Foreskin melanocyte (primary cell): ENCODE measurements at places on chromosomes 12 and 14.

- DNase-seq, result no peak
These were observed 21.0 kb upstream of the MDM2 start for GRCh38 chr12:68786929-68787328.

GRCh38 chr12:109186993-109187653, 70.7 kb downstream of the ACACB start:
- no peak for DNase-seq

- DNase-seq, result no peak
These were observed 37.0 kb upstream of the TMEM263 start for GRCh38 chr12:106918746-106919145.

DNA sequence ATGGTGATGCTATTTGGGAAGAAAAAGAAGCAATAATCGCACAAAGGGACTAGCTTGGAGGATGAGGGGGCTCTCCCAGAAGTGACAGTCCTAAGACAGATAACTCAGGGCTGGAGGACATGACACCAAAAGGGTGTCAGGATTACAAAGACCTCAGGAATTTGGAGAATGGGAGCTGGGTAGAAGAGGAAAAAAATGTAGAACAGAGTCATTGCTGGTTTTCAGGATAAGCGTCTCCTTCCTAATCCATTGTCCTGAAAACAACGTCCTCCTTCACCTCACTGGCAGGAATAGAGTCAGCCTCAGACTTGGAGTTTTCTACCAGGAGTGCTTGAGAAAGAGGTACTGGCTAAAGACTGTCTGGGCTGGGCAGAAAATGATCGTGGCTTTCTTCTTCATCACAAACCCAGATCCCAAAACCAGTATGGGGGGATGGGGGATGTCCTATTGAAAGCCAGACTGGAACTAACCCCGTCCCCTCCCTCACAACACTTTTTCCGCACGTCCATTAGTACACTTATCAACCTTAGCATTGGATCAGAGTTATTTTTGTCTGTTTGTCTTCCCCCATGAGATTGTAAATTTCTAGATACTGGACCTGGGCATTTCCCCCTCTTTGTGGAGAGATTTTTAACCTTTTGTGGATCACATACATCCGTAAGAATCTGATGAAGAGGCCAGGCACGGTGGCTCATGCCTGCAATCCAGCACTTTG, 14.3 kb downstream of the B4GALNT3 start:
- no peak for DNase-seq

DNA sequence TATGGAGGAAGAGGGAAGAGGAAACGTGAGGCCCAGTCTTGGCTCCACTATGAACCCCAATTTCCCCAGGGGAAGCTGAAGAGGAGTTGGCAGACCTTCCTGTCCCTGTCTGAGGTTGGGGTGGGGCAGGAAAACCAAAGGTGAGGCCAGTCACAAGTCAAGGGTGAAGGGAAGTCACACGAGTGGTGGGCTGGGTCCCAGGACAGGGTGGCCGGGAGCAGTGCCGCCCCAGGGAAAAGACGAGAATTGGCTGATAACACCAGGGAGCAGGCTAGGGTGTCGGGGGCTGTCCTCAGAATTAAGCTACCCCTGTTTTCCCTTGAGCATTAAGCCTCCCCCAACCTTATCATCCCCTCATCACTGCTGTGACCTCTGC, 3.1 kb downstream of the VDR start:
- no peak for DNase-seq

- no peak for DNase-seq
These were observed 91.9 kb upstream of the LMNTD1 start for GRCh38 chr12:25644979-25645378.

GRCh38 chr12:109753054-109753401, 39.4 kb downstream of the FAM222A start:
- DNase-seq, result no peak

DNA sequence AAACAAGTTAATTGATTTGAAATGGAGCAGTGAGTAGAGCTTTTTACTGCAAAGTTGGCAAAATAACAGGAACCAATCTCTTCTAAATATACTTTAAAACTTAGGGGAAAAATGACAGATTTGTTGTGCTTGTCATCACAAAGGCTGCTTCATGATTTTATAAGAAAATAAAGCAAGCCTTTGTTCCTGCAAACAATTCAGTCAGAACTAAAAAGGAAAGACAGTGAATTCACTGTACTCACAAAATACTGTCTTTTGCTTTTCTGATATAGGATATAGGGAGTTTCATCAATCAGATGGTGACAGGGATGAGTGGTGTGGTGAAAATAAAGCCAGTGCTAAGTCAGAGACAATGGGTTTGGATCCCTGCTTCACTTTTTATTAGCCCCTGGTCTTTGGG, 126.0 kb downstream of the HELB start:
- peak; percentile 75 for DNase-seq

DNA sequence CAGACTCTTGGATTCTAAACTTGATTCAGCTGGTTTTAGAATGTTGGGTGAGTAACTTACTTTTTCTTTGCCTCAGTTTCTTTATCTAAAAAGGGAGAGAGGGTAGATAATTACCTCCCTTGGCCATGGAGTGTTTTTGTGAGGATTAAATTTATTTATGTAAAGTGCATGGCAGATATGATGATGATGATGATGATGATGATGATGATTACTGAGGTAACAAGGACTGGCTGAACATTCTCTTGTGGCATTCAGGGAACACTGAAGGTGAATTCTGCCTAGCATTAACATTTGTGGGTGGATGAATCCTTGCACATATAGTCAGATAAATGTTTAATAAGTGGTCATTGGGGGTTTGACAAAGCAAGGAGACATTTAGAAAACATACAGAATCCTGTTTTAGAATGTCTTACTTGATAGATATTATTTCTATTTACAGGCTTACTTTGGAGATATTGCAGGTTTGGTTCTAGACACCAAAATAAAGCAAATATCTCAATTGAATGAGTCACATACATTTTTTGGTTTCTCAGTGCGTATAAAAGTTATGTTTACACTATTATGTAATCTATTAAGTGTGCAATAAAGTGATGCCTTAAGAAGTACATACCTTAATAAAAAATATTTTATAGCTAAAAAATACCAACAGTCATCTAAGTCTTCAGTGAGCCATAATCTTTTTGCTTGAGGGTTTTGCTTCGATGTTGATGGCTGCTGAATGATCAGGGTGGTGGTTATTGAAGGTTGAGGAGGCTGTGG, 123.2 kb downstream of the SNAPC1 start:
- no peak for DNase-seq

DNA sequence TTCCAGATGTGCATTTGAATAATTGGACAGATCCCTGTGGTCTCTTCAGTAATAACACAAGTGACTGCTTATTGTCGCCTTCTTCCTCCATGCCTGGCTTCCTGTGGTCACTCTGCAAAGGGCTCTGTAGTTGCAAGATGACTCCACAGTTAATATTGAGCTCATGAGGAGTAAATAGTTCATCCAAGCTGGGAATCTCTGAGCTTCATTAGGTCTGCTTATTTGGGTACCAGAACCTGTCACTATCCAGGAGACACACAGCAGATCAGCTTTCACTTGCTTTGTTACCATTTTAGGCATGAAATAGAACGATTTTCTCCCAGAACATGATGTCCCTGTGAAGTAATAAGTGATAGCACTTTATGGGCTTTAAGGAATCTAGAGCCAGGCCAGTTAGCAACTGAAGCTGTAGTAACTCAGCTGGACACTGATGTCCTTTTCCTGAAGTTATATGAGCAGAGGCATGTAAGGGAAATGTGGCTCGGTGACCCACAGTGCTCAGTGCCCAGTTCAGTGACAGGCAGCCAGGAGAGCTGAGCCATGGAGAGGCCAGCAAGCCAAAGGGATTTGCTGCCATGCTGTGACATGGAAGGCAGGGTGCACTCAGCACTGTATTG, 50.1 kb downstream of the CRADD start:
- no peak for DNase-seq

DNA sequence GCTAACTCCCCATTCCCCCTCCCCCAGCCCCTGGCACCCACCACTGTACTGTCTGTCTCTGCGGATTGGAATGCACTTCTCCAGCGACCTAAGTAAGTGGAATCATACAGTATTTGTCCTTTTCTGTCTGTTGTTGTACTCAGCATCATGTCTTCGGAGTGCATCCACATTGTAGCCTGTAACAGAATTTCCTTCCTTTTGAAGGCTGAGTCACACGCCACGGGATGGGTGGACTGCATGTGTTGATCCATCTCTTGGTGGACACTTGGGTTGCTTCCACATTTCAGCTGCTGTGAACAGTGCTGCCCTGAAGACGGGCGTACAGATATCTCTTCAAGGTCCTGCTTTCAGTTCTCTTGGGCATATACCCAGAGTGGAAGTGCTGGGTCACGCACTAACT, 34.4 kb downstream of the DDX51 start:
- DNase-seq, result no peak

DNA sequence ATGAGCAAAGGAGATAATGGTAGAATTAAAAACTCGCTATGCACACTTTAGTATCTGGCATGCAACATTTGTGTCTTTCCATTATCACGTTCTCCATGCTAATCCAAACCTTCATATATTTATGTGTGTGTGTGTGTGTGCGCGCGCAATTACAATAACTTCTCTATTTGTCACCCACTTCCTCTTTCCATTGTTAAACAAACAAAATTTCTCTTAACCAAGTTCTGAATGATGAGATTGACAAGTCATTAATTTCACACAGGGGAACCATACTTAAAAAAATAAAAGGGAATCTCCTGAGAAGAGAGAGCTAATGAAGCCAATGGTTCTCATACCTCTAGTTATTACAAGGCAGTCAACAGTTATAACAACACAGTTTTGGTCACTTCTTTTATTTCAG, 575.9 kb upstream of the MDGA2 start:
- DNase-seq, result no peak

DNA sequence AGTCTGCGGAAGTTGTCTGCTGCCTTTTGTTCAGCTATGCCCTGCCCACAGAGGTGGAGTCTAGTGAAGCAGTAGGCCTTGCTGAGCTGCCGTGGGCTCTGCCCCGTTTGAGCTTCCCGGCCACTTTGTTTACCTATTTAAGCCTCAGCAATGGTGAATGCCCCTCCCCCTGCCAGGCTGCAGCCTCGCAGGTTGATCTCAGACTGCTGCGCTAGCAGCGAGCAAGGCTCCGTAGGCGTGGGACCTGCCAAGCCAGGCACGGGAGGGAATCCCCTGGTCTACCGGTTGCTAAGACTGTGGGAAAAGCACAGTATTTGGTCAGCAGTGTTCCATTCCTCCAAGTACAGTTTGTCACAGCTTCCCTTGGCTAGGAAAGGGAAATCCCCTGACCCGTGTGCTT, 143.6 kb downstream of the DYRK2 start:
- no peak for DNase-seq

DNA sequence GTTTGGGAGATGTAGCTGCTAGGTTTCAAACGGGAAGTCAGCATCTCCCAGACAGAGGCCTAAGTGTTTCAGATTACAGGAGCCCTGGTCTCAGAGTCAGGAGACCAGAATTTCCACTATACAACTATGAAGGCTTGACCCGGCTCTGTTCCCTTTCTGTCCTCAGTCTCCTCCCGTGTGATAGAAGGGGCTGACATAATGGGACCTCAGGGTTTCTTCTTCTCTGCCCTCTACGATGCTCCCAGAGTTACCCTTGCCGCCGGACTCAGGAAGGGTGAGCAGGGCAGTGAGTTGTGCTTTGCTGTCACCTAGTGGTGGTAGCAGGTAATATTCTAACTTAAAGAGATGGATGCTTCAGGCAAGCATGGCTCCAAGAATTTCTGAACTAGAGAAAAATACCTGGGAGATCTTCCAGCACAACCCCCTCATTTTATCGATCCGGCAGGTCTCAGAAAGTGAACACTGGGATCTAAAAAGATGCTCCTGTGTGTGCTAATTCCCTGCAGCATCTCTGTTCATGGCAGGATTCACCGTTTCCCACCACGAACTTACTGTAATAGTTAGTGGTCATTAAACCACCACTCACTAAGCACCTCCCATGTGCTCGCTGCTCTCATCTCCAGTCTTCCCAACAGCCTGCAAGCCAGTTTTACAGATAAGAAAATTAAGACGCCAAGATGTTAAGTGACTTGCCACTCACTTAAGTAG, 84.4 kb downstream of the VWF start:
- peak; percentile 69 for DNase-seq

- DNase-seq, result no peak
These were observed 113.8 kb upstream of the C14orf180 start for GRCh38 chr14:104465482-104466390.

DNA sequence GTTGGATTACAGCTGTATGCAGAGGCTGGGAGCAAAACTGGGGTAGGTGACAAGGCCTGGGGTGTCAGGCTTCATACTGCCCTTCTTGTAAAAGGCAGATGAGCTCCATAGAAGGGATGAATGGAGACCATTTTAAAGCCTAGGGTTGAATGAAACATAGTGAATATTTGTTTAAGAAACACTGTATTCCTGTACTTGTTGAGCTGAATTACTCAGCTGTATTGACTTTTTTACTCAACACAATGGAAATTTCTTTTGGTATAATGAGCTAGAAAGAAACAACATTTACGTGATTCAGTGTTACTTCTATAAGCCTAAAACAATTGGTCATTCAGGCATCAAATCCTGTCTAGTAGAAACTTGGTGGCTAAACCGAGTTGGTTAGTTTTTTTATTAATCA, 14.1 kb downstream of the ATP6V0A2 start:
- no peak for DNase-seq

DNA sequence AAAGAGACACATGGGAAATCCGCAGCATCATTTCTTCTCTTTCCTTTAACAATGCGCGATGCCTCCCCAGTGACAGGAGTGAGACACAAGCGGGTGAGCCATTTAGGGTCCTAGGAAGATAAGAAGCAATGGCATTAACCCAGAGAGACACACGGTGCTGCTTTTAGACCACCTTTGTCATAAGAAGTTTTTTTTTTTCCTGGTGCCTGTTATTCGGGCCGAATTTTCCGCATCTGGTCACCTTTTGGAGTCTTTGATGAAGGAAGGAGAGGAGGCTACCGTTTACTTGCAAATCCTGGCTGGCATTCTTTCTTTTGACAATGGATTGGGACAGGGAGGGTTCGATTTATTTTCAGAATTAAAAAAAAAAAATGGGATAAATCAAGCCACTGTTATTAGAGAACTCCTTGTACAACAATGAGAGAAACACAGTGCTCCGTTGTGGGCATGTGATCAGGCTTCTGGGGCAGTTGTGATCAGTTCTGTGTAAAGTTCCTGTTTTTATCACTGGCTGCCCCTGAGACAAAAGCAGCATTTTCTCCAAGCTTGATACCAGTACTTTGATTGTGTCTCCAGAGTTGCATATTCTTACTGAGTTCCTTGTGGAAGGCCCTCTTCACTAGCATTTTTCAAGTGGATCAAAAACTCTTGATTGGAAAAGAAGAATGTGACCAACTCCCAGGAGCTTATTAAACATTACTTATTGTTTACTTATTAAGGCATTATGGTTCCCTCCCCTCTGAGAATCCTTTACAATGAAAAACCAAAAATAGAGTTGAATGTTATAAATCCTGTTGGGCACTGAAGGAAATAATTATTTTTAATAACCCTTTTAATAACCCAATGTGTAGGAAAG, 1.1 kb downstream of the DIP2B start:
- peak; percentile 89 for DNase-seq
